RWPE1 (cell line): ENCODE measurements at places on chromosomes 1 and 21.

DNA sequence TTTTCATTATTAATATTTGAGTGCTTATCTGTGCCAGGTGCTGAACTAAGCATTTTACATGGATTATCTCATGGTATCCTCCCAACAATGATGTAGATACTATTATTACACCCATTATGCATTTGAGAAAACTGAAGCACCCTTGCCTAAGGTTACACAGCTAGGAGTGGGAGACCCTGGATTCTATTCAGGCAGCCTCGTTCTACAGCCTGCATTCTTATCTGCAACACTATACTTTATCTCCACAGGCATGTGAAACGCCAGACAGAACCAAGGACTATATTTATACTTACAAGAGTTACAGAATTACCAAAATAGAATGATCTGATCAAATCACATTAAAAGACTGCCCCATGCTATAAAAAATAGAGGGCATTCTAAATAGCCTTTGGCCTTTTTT lies 22.4 kb downstream of the LPAR3 start:
- DNase-seq = no peak

DNA sequence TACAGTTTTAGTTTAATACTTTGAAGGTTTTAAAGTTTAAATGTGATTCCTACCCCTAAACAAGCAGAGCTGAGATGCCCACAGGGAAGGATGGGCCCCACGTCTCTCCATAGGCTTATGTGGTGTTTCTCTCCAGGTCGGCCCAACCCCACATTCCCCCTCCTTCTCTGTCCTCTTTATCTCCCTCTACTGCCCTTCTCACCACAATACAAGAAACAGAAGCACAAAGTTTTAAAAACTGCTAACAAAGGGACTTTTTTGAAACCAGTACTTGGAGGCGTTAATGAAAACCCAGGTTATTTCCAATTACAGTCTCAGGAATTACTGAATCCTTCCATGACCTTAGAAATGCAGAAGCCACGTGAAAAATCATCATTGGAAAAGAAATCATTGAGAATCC lies 324.0 kb downstream of the NTNG1 start:
- DNase-seq = no peak

DNA sequence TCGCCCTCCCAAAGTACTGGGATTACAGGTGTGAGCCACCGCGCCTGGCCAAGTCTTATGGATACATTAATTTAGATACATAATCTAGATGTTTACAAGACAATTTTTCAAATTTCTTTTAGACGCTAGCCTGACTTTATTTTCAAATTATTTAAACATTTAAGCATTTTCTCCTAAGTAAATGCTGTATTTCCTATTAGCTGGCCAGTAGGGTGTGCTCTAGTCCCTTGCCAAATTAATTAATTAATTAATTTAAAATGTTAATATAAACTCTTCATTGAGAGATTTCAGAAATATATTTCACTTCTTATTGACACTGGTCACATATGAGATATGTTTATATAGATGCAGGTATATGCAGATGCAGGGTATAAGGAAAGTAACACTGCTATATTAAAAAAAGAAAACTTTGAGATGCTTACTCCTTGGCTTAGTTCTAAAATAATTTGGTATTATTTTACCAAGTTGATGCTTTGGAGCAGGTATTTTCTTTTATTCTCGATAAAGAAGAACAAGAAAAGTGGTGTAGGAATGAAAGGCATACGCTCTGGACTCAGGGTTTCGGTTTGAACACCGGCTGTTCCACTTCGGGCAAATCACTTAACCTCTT lies 5.2 kb upstream of the ERRFI1 start:
- no peak for DNase-seq

DNA sequence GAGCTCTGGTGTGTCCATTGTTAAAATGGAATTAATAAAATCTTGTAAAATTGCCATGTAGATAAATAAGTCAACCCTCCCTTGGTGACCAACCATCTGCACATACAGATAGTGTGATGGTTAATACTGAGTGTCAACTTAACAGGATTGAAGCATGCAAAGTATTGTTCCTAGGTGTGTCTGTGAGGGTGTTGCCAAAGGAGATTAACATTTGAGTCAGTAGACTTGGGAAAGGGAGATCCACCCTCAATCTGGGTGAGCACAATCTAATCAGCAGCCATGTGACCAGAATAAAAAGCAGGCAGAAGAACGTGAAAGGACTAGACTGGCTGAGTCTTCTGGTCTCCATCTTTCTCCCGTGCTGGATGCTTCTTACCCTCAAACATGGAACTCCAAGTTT lies 174.8 kb downstream of the LTN1 start:
- no peak for DNase-seq

DNA sequence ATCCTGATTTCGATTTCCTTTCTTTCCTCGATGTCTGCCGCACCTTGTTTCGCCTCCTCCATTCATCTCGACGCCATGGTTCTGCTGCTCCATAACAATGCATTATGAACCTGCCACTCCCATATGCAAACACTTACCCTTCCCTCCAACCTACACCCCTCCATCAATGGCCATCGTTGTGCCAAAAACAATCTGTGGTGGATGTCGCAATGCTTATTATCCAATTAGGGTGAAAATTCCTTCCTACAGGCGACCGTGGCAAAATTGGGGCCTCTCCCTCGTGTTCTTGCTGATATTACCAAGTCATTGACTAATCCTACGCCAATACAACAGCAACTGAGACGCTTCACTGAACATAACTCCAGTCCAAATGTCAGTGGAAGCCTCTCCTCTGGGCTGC lies 40.3 kb downstream of the CLEC20A start:
- no peak for DNase-seq

- peak; percentile 55 for DNase-seq
Observed at GRCh38 chr1:11784993-11785769, 20.6 kb downstream of the MTHFR start.

DNA sequence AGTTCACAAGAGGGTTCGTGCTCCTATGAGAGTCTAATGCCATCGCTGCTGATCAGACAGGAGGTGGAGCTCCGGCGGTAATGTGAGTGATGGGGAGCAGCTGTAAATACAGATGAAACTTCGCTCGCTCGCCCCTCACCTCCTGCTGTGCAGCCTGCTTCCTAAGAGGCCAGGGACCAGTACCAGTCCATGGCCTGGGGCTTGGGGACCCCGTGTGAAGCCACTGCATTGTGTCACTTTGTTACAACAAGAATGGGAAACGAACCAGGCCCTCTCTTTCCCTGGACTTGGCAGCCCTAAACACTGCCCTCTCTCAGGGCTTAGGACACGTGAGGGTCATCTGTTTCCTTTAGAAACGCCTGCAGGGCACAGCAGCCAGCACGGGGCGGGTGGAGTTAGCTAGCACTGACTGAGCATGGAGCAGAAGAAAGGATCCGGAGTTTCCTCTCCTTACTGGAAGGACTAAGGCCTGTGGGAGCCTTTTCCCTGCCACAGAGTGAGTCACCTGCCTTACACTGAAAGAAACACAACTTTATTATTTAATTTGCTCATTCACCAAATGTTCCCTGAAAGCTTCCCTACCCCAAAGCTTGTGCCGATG lies 185.2 kb upstream of the TMEM51 start:
- DNase-seq = peak; percentile 43

DNA sequence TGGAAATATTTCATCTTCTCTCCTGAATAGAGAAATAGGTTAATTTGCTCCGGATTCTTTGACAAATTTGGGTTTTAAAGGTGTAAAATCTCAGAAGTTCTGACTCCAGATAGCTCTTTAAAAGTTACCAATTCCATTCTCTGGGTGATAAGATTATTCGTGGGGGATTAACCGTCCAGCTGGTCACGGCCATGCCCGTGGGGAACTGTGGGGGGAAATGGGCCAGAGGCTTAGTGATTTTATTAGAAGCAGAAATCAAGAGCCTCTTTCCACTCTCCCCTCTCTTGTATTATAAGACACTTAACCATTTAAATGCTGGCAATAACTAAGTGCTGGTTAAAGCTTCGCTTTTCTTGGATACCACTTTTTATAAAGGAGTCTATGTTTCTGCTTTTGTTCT lies 376.4 kb upstream of the KAZN start:
- DNase-seq = no peak

GRCh38 chr1:78224246-78224785 lies 178.6 kb downstream of the GIPC2 start:
- no peak for DNase-seq

- no peak for DNase-seq
Observed at GRCh38 chr1:202848191-202848542, 37.4 kb downstream of the PCAT6 start.

- DNase-seq = peak; percentile 78
Observed at GRCh38 chr1:159936273-159936904, 9.0 kb downstream of the IGSF9 start.

- DNase-seq = no peak
Observed at GRCh38 chr1:212754193-212754592, 37.4 kb downstream of the NSL1 start.

DNA sequence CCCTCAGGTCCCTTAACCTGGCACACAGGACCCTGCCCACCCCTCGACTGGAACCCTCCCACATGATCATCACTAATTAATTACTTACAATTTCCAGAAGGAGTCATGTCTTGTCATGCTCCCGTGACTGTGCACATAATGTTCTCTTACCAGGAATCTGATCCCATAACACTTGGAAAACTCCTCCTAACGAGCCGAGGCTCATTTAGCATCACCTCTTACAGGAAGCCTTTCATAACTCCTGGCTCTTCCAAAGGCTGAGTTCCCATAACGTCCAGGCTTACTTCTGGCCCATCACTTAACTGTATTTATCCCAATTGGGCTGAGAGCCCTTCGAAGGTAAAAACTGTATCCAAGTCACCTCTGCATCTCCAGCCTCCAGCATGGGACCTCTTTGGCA lies 147.9 kb upstream of the JUN start:
- no peak for DNase-seq

- DNase-seq = no peak
Observed at GRCh38 chr1:242002072-242002471, 3.2 kb upstream of the MAP1LC3C start.

- no peak for DNase-seq
Observed at GRCh38 chr1:117613969-117614729, 8.3 kb downstream of the TENT5C start.
